Heart right ventricle (tissue), 16 donors: ENCODE measurements at places on chromosomes 1 and 21.
A peak's percentile ranks its signal among the peaks of the same experiment; 100 is the strongest.

- DNase-seq, result no peak
These were observed 32.5 kb upstream of the KIF1B start for GRCh38 chr1:10177876-10178275.

DNA sequence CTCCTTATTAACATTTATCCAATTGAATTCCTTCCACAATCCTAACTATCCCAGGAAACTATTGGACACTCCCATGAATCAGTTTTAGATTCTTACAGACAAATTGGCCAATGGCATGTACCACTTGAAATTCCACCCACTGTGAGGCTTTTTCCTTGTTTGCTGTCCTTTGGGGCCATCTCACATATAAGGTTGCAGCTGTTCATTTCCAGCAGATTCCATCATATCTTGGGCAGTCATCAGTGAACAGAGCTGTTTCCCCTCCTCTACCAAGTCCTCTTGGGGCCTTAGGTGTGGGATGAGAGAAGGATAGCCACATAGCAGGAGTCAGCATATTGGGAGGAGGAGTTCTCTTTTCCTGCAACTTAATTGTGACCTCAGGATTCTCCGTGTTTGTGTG lies 109.1 kb downstream of the HHAT start:
- no peak for DNase-seq

DNA sequence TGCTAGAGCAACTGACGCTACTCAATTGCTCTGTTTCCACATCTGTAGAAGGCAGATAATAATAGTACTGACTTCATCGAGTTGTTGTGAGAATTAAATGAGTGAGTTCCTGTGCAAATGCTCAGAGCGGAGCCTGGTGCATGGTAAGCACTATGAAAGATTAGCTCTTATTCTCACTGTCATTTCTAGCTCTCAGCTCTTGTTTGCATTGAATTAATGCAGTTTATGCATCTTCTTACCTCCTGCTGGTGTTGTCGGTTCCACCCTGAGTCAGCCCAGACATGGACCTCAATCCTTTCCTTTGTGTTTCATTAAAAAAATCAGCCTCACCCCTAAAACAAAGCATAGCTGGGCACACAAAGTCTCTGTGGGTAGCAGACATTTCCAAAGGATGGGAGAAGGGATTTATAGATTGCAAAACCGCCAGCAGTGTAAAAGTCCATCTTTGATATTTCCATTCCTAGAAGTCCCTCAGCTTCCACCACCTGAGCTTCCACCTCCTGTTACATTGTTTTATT lies 254.4 kb upstream of the CSF3R start:
- no peak for DNase-seq

- no peak for DNase-seq
These were observed 256.6 kb downstream of the ST6GALNAC3 start for GRCh38 chr1:76330991-76331603.

DNA sequence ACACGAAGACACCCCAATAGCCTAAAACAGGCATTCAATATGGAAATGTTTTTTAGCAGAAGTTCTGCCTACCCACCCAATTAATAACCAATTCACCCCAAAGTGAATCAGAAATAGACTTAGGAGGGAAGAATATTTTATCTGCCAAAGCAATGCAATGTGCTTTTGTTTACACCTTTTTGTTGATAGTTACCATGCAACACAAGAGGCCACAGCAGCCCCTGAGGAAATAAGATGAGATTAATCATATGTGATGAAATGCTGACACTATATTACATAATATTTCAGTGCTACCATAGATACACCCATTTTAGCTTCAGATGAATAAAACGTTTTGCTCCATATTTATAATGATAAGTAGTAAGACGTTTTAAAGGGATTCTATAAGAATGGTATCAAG lies 60.9 kb upstream of the RGS2 start:
- no peak for DNase-seq

DNA sequence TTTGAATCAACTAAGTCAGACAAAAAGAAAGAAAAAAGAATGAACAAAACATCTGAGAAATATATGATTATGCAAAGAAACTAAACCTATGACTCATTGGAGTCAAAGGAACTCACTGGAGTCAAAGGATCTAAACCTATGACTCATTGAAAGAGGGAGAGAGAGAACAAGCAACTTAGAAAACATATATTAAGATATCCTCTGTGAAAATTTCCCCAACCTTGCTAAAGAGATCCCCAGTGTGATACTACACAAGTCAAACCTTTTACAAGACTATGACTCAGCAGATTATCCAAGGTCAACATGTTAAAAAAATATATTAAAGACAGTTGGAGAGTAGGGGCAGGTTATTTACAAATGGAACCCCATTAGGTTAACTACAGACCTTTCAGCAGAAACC lies 1538.3 kb downstream of the NCAM2 start:
- no peak for DNase-seq

DNA sequence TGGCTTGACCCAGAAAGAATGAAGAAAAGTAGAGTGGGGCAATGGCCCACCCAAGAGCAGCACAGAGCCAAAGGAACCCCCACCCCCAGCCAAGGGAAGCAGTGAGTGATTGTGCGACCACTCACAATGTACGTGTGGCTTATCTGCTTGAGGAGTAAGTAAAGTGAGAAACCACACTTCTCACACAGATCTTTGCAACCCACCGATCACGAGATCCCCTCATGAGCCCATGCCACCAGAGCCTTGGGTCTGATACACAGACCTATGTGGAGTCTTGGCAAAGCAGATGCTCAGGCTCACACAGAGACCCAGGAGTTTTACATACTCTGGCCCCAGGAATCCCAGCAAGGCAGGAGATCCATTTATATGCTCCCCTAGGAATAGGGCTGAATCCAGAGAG lies 14.0 kb upstream of the SLC9C2 start:
- DNase-seq, result no peak

- no peak for DNase-seq
These were observed 80.9 kb upstream of the KIAA0040 start for GRCh38 chr1:175273376-175274031.

DNA sequence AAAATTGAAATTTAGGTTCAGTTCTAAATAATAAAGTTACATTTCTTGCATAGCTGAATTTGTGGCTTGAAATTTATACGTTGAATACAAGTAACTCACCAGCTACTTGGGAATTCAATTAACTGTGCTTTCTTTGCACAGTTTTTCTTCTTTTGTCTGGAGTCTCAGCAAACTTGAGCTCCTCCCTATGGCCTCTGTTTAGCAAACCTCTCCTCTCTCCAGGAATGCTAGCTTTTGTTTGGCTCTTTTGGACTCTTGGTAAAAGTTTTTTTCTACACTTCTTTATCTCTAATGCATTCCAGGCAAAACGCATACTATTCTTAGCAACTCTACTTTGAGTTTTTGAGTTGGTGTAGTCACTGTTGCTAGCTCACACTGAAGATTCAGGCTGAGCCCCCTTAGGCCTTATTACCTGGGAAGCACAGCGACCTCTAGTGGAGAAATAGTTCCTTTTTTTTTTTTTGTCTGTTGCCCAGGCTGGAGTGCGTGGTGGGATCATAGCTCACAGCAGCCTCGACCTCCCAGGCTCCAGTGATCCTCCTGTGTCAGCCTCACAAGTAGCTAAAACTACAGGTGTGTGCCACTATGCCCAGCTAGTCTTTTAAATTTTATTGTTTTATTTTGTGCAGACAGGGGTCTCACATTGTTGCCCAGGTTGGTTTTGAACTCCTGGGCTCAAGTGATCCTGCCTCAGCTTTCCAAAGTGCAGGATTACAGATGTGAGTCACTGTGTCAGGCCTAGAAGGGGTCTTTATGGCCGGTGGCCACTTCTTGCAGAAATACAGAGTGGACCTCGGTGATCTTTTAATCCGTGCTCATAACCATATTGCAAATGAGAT lies 61.7 kb downstream of the CASQ2 start:
- no peak for DNase-seq

DNA sequence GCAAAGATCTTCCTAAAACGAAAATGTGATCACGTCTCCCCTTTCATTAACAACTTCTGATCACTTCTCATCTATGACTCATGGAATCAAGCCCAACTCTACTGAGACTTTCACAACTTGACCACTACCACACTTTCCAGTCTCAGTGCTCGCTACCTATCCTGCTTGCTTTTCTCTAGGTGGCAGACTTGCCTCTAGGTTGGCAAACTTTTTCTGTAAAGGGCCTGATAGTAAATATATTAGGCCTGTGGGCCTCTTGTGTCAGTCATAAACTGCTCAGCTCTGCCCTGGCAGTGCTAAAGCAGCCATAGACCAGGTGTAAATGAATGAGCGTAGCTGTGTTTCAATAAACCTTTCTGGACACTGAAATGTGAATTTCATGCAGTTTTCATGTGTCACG lies 21.5 kb upstream of the HMGB4 start:
- DNase-seq, result no peak

DNA sequence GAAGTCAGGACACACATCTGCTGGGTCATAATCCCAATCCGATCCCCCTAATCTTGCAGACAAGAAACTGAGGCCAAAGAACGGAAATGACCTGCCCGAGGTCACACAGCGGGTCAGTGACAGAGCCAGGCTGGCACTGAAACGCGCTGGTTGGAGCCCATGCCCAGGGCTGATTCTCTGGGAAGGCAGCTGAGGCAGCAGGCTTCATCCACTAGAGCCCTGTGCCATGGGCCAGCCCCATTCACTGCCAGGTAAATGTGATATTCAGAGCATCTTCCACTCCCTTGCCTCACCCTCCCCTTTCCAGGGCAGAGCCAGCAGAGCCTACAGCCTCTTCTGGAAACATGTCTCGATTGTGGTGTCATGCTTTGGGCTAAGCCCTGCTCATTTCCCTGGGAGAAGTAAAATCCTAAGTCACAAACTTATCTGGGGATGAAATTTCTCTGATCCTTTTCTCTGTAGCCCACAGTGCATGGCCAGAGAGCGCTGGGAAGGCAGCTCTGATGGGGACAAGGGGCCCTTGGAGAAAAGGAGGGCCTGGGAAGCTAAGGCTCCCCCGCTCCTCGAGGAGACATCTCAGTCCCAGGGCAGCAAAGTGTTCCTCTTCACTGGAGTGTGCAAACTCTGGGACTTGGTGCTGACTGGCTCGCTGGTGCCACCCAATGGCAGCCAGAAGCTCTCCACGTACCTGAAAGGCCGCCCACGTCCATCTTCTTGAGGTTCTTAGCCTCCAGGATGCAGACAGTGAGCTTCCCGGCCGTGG lies 110.4 kb downstream of the SYT2 start:
- DNase-seq, result peak; percentile 57

DNA sequence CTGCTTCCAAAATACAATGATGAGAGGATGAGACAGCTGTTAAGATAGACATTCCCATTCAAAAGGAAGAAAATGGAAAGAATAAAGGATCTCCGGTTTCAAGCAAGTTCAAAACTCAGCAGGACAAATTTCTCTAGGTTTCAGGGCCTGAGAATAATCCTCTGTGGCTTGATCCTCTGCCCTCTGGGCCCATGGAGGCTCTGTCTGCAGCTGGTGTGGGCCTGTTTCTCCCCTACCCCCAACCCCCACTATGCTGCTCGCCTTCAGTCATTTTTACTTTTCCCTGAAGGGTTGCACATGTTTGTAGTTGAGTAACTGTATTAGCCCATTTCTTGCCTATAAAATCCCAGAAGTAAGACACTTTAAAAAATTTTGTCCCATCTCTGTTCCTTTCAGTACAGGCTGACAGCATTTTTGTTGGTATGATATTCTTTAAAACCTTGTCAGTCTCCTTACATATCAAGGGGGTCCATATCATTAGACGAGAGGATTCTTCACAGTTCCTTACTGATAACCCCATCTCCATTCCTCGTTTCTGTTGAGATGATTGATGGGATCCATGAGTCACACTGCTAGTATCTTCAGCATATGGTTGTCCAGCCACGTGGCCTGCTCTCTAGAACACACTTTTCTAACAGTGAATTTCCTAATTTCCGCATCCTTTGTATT lies 10.5 kb downstream of the ZMYM4 start:
- DNase-seq, result no peak

DNA sequence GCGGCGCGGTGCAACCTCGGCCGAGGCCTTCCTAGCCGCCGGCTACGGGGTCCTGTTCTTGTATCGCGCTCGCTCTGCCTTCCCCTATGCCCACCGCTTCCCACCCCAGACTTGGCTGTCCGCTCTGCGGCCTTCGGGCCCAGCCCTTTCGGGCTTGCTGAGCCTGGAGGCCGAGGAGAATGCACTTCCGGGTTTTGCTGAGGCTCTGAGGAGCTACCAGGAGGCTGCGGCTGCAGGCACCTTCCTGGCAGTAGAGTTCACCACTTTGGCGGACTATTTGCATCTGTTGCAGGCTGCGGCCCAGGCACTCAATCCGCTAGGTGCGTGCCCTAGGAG lies 379 bp downstream of the PPCS start:
- no peak for DNase-seq

DNA sequence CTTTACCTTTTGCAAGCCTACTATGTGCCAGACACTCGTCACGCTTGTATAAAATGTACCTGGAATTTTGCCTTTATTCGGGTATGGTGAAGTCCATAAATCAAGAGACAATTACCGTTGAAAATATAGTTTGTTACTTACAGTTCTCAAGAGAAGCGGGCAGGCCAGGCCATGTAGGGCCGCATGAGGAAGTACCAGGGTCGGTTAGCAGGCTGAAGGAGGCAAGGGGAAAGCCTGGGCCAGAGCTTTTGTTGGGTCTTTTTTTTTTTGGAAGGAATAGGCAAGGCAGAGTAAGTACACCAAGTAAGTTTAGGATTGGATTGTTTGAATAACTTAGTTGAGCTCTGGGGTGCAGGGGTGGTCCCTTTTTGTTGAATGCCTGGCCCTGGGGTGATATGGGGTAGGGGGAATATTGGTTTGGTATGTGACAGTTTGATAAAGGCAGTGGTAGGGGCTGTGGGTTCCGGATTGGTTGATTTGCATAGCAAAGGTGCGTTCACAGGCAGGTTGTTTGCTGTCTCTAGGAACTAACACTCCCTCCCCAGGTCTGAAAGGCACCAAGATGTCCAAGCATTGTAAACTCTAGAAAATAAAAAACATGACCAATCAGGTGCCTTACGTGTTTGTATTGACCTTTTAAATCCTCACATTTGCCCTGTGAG lies 80.7 kb downstream of the KAZN start:
- DNase-seq, result no peak

DNA sequence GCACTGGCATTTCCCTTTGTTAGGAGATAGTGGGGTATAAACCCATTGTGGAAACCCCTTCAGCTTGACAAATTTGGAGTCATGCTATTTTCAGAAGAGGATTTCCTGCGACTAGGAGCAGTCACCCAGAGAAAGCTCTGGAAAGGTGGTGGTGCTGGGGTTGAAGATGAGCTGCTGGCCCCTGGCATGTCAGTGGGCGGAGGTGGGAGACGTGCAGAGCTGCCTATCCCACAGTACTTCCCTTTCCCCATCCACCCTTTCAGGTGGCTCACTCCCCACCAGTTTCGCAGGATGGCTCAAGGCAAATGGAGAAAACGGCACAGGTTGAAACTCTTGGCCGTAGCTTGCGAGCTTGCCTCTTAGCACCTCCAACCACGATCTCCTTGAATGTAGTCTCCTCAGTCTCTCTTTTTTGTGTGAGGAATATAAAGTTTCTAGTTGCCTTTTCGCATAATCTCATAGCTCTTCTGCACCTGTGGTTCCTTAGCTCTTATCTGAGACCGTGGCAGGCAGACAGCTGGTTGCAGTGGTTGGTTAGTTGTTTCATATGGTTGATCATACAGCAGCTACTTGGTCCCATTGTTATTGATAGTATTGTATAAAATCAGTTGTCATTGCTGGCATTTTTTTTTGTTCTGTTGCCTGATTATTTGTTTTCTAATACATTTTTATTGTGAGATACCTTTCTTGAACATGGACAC lies 48.2 kb downstream of the ADARB1 start:
- DNase-seq, result no peak
